ELR (cell line): ENCODE measurements at places on chromosomes 6 and 20.

- no peak for DNase-seq
Measured at GRCh38 chr6:51842061-51842803, 245.2 kb downstream of the PKHD1 start.

DNA sequence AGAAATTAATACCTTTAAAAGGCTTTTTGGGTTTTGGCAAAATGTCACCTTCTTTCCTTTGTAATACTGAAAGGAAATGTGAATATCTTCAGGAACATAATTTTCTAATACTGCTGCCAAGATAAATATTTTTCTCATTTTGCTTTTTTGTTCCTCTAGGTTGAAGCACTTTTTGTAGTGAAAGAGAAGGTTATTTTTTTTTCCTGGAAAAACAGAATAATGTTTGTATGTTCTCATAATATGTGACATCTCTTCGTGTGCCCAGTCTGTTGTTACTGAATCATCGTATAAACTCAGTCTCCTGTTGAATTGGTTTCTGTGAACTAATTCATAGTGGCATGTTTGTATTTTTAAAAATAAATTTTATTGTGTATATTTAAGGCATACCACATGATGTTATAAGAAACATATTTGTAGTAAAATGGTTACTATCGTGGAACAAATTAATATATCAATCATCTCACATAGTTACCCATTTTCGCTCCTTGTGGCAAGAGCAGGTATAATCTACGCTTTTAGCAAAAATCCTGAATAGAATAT is 74.4 kb downstream of the SH3BGRL2 start:
- DNase-seq: no peak

DNA sequence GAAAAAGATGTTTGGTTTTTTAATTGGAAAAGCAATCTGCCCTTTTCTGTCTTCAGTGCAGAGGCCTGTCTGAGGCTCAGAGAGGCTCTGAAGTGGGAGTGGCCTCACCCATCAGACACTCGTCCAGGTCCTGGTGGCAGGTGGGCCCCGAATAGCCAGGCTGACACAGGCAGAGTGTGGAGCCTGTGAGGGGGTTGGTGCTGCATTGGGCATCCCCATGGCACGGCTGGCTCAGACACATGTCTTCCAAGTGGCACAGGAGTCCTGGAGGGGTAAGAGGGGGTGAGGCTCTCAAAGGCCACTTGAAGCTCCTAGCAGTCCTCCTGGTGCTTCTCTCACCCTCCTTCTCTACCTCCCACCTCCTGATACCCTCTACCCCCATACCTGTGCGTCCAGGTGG is 3.8 kb downstream of the NOTCH4 start:
- no peak for DNase-seq

DNA sequence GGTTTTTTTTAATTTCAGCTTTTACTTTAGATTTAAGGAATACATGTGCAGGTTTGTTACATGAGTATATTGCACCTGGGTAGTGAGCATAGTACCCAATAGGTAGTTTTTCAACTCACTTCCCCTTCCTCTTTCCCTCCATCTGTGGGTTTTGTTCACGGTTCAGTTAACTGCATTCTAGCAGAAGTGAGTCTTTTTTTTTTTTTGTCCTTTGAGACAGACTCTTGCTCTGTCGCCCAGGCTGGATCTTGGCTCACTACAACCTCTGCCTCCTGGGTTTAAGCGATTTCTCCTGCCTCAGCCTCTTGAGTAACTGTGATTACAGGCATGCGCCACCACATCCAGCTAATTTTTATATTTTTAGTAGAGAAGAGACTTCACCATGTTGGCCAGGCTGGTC is 8.7 kb downstream of the UBR2 start:
- no peak for DNase-seq

DNA sequence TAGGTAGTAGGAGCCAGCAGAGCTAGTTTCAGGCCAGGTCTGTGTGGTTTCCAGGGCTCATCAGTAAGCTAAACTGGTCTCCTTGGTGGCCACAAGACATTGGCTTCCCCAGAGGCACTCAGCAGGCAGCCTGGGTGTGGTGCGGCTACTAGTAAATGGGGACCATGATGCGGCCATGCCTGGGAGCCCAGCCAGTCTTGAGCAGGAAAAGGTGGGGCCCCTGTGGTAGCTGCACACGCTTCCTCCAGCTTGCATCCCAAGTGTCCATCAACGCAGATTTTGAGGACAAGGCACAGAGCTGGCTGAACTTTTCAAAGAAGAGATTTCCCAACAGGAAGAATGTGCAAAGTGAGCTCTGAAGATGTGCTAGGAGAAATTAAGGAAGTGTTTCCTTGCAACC is 107.4 kb upstream of the NAA20 start:
- no peak for DNase-seq

- no peak for DNase-seq
Measured at GRCh38 chr6:56689663-56690062, 47.0 kb upstream of the DST start.

- peak; percentile 76 for DNase-seq
Measured at GRCh38 chr6:125924169-125924568, 32.4 kb upstream of the HINT3 start.

GRCh38 chr6:10416863-10417641 is 2.2 kb upstream of the TFAP2A start:
- DNase-seq: no peak

GRCh38 chr6:150395388-150396009 is 26.7 kb downstream of the IYD start:
- DNase-seq: peak; percentile 67

DNA sequence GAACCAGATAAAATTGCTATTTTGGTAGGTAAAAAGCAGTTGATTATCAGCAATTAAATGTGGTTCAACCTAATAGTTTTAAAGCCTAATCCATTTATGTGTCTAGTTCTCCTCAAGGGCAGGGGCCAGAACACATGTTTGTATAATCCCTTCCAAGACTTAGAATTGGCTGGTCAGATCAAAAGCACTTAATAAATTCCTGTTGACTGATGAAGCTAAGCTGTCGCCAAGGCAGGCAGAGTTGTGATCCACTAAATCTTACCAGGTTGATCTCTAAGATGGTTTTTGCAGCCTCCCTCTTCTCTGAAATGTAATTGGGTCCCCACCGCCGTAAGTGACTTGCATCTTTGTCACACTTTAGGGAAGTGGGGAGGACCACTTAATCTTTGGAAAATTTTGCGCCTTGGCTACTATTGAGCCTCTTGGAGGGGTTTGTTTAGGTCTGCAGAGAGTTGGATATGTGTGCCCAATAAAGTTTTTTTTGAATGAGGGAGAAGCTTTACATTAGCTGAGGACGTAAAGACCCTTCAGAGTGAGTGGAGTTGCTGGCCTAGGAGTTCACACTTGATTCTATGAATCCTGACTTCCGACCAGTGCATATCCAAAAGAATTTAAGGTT is 65.9 kb downstream of the PHF20 start:
- no peak for DNase-seq

- no peak for DNase-seq
Measured at GRCh38 chr6:164417537-164418261, 891.7 kb downstream of the C6orf118 start.

DNA sequence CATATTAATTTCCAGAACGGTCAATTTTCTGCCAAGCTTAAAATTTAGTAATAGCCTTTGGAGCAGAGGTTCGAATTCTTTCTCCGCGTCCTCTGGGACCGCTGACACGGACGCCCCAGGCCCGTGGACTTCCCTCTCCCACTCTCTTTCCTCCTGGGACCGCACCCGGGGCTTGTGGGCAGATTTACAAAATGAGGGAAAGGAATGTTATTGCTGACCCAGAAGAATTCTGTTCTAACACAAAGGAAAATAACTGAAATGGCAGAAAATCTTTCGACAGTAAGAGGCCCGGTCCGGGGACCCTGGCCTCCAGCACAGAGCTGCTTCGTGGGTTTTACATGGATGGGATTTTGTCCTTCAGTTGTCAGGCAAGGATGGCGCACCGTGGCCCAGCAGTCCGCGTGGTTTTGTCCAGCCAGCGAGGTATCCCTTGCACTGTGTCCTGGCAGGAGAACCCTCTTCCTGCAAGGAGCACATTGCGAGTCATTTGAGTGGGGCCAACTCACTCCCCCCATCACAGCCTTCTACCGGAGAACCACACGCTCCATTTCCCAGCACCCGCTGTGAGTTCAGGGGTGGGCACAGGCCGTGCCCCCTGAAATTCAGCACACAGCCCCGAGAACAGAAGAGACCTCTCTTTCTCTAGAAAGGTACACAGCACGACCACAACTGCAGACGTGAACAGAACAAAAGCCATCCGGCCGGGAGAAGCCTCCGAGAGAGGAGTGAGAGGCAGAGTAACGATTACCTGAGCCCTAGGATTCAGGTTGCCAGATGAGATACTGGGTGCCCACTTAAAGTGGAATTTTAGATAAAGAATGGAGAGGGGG is 106.0 kb upstream of the AFDN start:
- DNase-seq: no peak

- no peak for DNase-seq
Measured at GRCh38 chr20:50550531-50550930, 40.3 kb downstream of the PTPN1 start.

GRCh38 chr6:168541307-168541706 is 100.3 kb downstream of the SMOC2 start:
- DNase-seq: no peak

GRCh38 chr6:131789219-131789618 is 18.6 kb upstream of the ENPP1 start:
- DNase-seq: peak; percentile 81

GRCh38 chr6:39508515-39508914 is 186.0 kb upstream of the KCNK16 start:
- DNase-seq: no peak

- no peak for DNase-seq
Measured at GRCh38 chr6:87103977-87104601, 9.2 kb upstream of the CGA start.
